ENCODE measurements at places on chromosomes 7 and 10. TPM values are rescaled to one million over a fixed set of nuclear protein-coding genes. Genes with fewer than 3 reads are reported as not detected.

Gene NPY4R2
- total RNA-seq: not detected

DNA sequence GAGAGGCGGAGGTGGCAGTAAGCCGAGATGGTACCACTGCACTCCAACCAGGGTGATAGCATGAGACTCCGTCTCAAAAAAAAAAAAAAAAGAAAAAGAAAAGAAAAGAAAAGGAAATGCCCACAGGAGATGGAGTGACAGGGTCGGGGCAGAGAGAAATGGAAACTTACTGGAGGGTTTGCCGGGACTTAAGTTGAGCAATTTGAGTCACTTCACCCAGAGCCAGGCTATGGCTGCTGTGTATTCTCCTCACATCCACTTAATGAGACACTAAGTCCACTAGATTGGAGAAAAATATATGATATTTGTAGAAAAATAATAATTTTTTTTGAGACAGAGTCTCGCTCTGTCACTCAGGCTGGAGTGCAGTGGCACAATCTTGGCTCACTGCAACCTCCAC is 4.6 kb upstream of the PFKFB3 start:
- no peaks in the 10 kb centered on the region for H3K27me3 ChIP-seq
- peaks cover 32% of the 10 kb centered on the region for H3K4me1 ChIP-seq
- H3K27ac ChIP-seq: no peak overlapping the region
- H3K4me3 ChIP-seq: no peak overlapping the region
- DNase-seq: no peak

Gene FAM25A
- not detected for total RNA-seq

Gene ADRA2A
- total RNA-seq: not detected

Measured in osteocyte (in vitro differentiated cells).